Activated T-cell treated with anti-CD3 and anti-CD28 coated beads, Interleukin-2, amount 50 U/mL, for 72 hours (primary cell): ENCODE measurements at places on chromosomes 7 and 10. TPM values are rescaled to one million over a fixed set of nuclear protein-coding genes. Genes with fewer than 3 reads are reported as not detected.

DNA sequence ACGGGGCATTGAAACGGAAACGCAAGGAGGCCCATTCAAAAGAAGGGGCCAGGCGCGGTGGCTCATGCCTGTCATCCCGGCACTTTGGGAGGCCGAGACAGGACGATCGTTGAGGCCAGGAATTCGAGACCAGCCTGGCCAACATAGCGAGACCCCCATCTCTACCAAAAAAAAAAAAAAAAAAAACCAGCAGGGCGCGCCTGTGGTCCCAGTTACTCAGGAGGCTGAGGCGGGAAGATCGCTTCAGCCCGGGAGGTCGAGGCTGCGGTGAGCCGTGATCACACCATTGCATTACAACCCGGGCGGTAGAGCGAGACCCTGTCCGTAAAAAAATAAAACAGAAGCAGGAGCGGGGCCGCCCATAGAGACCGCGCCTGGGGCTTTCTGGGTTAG is 396 bp downstream of the PSMG3 start:
- no peaks in the 10 kb centered on the region for H3K27me3 ChIP-seq
- H3K36me3 ChIP-seq = no peaks in the 10 kb centered on the region
- H3K27ac ChIP-seq = peak overlapping the region; percentile 95
- peaks cover 46% of the 10 kb centered on the region for H3K4me1 ChIP-seq
- peak overlapping the region; percentile 99 for H3K4me3 ChIP-seq
- no peak for DNase-seq

DNA sequence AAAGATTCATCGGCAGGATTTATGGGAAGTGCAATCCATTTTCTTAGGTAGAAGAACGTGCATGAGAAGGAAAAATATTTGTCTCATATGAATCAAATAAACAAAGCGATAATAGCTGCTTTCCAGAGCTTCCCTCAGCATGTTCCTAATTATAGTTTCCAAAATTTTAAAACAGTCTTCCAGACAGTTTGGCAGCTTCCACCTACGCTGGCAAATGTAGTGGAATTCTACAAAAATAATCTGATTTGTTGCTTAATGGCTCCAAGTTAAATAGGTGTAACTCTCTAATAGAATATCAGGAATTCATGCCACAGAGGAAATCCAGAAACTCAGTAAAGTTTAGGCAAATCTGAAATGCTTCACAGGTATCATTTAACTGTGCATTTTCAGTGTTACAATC is 23.3 kb upstream of the AGBL3 start:
- no peak overlapping the region for H3K27ac ChIP-seq
- no peak for DNase-seq

DNA sequence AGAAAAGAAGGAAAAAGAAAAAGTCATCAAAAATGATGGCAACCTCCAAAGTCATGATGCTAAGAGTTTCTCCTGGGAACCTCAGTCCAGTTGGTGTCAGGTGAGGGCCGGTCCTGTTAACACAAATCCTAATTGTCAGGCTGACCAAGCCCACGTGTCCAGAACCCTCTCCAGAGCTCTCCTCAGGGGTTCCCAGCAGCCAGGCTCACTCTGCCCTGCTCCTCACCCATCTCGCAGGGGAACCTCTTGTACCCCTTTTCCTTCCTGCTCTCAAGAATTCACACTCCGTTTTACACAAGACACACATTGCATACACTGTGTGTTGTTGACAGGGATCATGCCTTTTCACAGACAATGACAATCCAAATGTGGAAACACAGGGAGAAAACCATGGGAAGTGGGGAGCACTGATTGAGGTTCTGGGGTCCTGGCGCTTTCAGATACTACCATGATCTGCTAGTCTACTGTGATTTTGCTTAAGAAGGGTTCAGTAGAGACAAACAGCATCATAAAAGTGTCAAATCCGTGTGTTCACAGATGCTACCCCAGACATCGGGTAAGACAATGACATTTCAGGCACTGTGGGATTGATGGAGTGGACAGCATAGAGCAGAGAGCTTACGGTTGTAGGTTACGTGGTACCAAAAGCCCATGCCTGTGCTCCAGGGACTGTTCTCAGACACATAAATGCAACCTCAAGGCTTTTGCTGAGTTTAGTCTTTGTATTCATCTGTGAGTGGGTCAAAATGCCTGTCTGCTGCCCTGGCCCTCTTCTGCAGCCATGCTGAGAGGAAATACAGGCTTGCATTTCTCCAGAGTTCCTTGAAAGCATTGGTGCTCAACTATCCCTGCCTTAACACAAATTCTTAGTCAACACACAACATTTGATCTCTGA is 16.0 kb downstream of the IL2RA start:
- H3K4me1 ChIP-seq = peaks cover 98% of the 10 kb centered on the region
- no peaks in the 10 kb centered on the region for H3K27me3 ChIP-seq
- H3K27ac ChIP-seq = peak overlapping the region; percentile 99
- H3K4me3 ChIP-seq = peak overlapping the region; percentile 81
- peaks cover 75% of the 10 kb centered on the region for H3K36me3 ChIP-seq

DNA sequence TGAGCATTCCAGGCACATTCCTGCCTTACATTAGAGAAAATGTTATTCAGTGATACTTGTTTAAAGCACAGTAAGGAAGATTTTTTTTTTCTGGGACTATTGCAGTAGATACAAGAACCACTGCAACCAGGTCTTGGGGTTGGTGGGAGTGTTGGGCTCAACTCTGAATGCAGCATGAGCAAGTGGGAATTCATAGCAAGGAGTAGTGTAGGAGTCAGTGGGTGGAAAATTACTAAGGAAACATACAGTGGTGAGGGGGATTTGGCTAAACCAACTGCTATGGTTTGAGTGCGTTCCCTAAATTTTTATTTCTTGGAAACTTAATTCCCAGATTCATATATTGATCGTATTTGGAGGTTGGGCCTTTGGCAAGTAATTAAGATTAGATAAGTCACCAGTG is 22.4 kb downstream of the WAC start:
- peak overlapping the region; percentile 25 for H3K27ac ChIP-seq
- peaks cover 54% of the 10 kb centered on the region for H3K4me1 ChIP-seq
- no peak for DNase-seq
- H3K27me3 ChIP-seq = no peaks in the 10 kb centered on the region

GRCh38 chr10:131849591-131850382 is 51.0 kb upstream of the PPP2R2D start:
- peaks cover 2% of the 10 kb centered on the region for H3K36me3 ChIP-seq
- H3K27me3 ChIP-seq = no peaks in the 10 kb centered on the region
- no peaks in the 10 kb centered on the region for H3K4me1 ChIP-seq
- no peak overlapping the region for H3K27ac ChIP-seq
- DNase-seq = no peak

Gene WAPL
- 53.6 TPM for total RNA-seq

- no peak overlapping the region for H3K4me3 ChIP-seq
- H3K36me3 ChIP-seq = peaks cover 4% of the 10 kb centered on the region
- H3K27me3 ChIP-seq = no peaks in the 10 kb centered on the region
- H3K27ac ChIP-seq = no peak overlapping the region
- H3K4me1 ChIP-seq = peaks cover 7% of the 10 kb centered on the region
These were observed 206.6 kb downstream of the DIP2C start for GRCh38 chr10:482848-483247.

Gene FAM25C
- total RNA-seq = not detected

DNA sequence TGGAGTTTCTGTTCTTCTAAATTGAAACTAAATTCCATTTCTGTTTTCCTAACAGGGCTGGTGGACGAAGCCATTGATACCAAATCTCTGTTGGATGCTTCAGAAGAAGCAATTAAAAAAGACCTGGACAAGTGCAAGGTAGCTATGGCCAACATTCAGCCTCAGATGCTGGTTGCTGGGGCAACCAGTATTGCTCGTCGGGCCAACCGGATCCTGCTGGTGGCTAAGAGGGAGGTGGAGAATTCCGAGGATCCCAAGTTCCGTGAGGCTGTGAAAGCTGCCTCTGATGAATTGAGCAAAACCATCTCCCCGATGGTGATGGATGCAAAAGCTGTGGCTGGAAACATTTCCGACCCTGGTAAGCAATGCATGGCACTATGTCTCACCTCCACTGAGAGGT is 45.6 kb downstream of the AP3M1 start:
- no peak for DNase-seq
- H3K4me1 ChIP-seq = no peaks in the 10 kb centered on the region
- no peak overlapping the region for H3K4me3 ChIP-seq
- no peaks in the 10 kb centered on the region for H3K27me3 ChIP-seq

Gene VENTX
- total RNA-seq = 0.21 TPM

- DNase-seq = no peak
- peaks cover 6% of the 10 kb centered on the region for H3K4me1 ChIP-seq
- H3K27me3 ChIP-seq = no peaks in the 10 kb centered on the region
- peak overlapping the region; percentile 85 for H3K27ac ChIP-seq
- peaks cover 45% of the 10 kb centered on the region for H3K36me3 ChIP-seq
These were observed 28.7 kb downstream of the TMEM243 start for GRCh38 chr7:87190783-87191182.

DNA sequence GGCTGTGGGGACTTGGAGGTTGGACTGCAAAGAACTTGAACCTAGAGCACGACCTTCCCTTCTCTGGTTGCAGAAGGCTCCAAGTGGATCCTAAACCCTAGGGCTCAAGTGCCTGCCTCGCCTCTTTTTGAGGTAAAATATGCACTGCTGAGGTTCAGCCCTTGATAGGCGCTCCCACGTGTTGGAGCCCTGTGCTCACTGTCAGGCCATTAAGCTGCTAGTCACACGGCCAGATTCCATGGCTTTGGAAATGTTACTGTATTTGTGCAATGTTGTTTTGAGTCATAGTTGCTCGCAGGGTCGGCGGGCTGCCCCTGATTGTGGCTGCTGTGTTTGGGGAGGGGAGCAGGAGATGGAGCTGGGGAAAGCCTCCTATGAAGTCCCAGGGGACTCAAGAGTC is 39.8 kb upstream of the PCBD1 start:
- no peaks in the 10 kb centered on the region for H3K36me3 ChIP-seq
- H3K27ac ChIP-seq = no peak overlapping the region
- no peaks in the 10 kb centered on the region for H3K4me1 ChIP-seq

GRCh38 chr10:131973160-131973951 is 8.4 kb downstream of the BNIP3 start:
- H3K4me1 ChIP-seq = peaks cover 80% of the 10 kb centered on the region
- peak overlapping the region; percentile 81 for H3K4me3 ChIP-seq
- peaks cover 11% of the 10 kb centered on the region for H3K36me3 ChIP-seq
- DNase-seq = no peak

GRCh38 chr7:37289781-37290180 is 158.9 kb downstream of the ELMO1 start:
- H3K4me1 ChIP-seq = peaks cover 22% of the 10 kb centered on the region
- H3K4me3 ChIP-seq = no peak overlapping the region
- no peak overlapping the region for H3K27ac ChIP-seq
- no peak for DNase-seq
- H3K36me3 ChIP-seq = no peaks in the 10 kb centered on the region
- H3K27me3 ChIP-seq = no peaks in the 10 kb centered on the region

DNA sequence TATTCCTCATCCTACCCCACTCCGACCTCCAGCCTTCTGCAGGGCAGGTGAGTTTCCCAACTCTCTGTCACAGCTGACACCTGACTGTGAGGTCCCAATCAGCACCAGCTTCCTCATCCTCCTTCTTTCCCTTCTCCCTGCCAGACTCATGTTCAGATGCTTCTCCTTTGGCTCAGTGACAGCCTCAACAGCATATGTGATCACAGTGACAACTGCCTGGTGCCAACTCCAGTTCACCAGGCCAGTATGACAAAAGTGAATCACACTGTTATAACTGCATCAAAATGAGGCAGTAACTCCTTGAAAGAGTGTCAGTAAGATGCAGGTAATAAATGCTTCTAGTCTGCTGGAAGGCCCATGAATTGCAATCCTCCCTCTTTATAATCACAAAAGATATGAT is 46.8 kb upstream of the NFE2L3 start:
- no peak for DNase-seq
- no peak overlapping the region for H3K4me3 ChIP-seq
- no peaks in the 10 kb centered on the region for H3K27me3 ChIP-seq
- H3K27ac ChIP-seq = no peak overlapping the region

Gene SFTPD
- total RNA-seq = not detected

DNA sequence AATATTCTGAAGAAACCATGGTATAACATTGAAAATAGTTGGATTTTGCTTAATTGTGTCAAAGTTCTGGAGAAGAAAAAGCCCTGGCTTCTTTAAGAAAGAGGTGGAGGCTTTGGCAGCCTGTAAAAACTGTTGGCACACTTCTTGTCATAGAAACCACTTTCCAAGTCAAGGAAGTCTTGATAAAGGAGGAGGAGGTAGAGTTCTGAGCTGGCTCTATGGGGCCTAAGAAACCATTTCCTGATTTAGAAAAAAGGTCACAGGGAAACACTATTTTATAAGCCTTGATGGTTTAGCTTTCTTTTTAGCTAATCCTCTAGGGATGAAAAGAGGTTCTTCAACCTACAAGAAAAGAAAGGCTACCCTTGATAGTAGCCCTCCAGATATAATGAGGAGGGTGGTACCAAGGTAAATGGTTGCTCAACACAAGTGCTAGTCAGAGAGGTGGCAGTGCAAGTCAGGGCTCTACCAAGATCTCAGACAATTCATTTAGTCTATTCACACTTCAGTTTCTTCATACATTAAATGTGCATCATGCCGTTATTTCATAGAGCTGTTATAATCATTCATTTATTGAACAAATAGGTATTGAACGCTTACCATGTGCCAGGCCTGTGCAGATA is 346.9 kb downstream of the RNLS start:
- no peak overlapping the region for H3K4me3 ChIP-seq
- no peak for DNase-seq
- peaks cover 4% of the 10 kb centered on the region for H3K4me1 ChIP-seq
- H3K36me3 ChIP-seq = no peaks in the 10 kb centered on the region
- H3K27ac ChIP-seq = no peak overlapping the region

DNA sequence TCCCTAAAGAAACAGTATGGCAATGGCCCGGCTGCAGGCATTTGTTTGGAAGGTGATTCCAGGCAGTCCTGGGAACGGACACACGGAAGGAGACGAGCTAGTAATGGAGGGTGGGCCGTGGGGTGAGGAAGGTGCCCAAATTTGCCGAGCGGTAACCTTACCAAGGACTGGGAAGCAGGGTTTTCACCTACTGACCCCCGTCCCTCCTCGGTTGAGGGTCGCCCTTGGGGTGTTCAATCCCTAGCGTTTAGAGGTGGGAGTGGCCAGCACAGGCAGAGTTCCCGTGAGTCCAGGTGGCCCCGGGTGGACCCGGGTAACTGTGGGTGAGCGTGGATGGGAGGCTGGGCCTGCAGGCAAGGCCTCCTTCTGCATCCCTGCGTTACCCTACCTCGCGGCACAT is 198.8 kb downstream of the TCERG1L start:
- no peak overlapping the region for H3K4me3 ChIP-seq
- no peaks in the 10 kb centered on the region for H3K36me3 ChIP-seq
- H3K27ac ChIP-seq = no peak overlapping the region
- H3K27me3 ChIP-seq = no peaks in the 10 kb centered on the region

Gene CDNF
- 2.9 TPM for total RNA-seq

- peaks cover 17% of the 10 kb centered on the region for H3K4me1 ChIP-seq
- H3K4me3 ChIP-seq = peak overlapping the region; percentile 29
- H3K36me3 ChIP-seq = peaks cover 6% of the 10 kb centered on the region
- H3K27ac ChIP-seq = peak overlapping the region; percentile 63
- H3K27me3 ChIP-seq = peaks cover 76% of the 10 kb centered on the region
These were observed 9.4 kb downstream of the NXPH1 start for GRCh38 chr7:8442814-8443304.

Gene AKR1D1
- not detected for total RNA-seq

- H3K4me3 ChIP-seq = no peak overlapping the region
- no peaks in the 10 kb centered on the region for H3K4me1 ChIP-seq
- no peak overlapping the region for H3K27ac ChIP-seq
- no peak for DNase-seq
- no peaks in the 10 kb centered on the region for H3K27me3 ChIP-seq
These were observed 48.7 kb upstream of the UBN2 start for GRCh38 chr7:139182363-139182762.
